T-helper 17 cell (primary cell): ENCODE measurements at places on chromosomes 1 and 21.
A peak's percentile ranks its signal among the peaks of the same experiment; 100 is the strongest.

- DNase-seq = no peak
Observed at GRCh38 chr1:53822931-53823330, 15.2 kb downstream of the NDC1 start.

DNA sequence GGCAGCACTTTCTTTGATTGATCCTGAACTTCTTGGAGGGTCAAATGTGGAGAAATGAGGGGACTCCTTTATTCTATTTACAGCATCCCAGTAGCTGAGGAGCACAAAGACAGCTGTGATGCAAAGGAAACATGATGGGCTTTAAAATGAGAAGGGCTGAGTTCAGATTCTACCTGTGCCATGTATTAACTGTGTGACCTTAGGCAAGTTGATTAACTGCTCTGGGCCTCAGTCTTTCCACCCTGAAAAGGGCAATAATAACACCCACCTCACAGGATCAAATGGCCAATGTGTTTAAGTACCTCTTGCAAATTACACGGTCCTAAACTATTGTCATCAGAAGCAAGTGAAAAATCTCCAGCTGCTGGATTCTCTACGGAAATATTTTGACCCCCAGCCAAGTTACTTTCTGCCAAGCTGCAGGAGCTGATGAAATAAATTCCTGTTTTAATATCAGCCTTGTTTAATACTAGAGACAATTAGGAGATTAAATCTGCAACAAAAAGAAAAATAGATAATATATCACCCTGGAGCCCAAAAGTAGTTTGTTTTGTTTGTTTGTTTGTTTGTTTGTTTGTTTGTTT lies 15.7 kb downstream of the TMEM81 start:
- no peak for DNase-seq

GRCh38 chr1:240031009-240031408 lies 60.7 kb upstream of the FMN2 start:
- no peak for DNase-seq

GRCh38 chr21:38219049-38219628 lies 37.7 kb upstream of the KCNJ15 start:
- peak; percentile 42 for DNase-seq

GRCh38 chr1:96521994-96522760 lies 199.4 kb upstream of the PTBP2 start:
- no peak for DNase-seq

DNA sequence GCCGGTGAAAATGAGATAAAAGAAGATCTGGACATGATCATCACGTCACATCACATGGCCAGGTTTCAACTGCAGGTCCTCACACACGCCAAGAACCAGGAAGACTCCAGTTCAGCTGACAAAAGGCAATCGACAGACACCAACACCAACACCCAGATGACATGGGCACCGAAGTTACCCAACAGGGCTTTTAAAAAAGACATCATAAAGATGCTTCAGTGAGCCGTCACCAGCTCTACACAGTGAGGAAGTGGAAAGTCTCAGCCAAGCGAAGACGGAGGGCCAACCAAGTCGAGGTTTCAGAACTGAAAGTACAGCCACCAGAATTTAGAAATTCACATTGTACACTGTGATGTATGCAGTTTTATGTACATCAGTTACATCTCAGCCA lies 154.3 kb upstream of the COL6A1 start:
- DNase-seq = no peak

DNA sequence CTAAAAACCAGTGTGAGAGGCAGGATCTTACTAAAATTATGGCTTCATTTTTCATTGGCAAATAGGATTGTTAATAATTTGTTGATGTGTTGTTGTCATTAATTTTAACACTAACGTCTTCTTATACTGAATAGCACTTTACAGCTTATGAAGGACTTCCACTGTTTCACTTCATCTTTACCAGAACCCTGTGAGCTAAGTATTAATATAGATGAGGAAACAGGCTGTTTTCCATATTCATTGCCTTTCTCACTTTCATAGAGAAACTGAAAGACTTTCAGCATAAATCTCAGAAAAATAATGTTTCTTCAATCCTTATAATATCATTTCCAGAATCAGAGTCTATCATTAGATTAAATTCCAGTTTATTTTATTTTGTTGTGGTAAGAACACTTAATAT lies 8.5 kb downstream of the MAP10 start:
- no peak for DNase-seq
